ENCODE measurements at places on chromosomes 7 and 10.

GRCh38 chr7:131625817-131626372 lies 69.5 kb upstream of the PODXL start:
- no peaks in the 10 kb centered on the region for H3K4me1 ChIP-seq
- H3K4me3 ChIP-seq: no peak overlapping the region
- H3K27me3 ChIP-seq: no peaks in the 10 kb centered on the region
- H3K27ac ChIP-seq: no peak overlapping the region

DNA sequence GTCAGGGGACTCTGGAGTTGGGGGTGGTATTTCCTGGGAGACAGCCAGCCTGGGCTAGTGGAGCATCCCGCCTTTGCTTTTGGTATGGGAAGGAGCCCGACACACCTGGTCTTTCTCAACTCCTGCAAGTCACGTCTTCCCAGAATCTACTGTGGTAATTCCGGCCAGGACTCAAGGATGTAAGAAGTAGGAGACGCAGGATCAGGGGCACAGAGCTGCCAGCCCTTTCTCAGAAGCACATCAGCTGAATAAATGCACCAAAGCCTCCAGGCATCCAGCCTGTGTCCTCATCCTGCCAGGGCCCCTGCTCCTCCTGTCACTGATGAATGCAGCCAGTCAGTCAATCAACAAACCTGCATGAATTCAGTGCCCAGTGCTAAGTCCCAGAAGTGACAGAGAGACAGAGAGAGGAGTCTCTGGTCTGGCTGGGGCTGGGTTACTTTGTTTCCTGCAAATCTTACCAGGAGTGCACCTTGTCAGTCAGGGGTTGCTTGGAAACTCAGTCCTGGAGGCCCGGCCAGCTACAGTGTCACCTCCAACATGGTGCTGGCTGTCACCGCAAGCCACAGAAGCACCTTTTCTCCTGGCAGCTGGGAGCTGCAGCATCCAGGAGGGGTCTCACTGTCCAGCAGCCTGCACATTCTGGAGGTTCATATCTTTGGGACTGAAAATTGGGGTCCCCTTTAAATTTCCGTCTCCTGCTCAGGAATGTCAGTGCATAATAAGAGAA lies 101.8 kb downstream of the PTPRE start:
- no peaks in the 10 kb centered on the region for H3K27me3 ChIP-seq
- H3K4me1 ChIP-seq: peaks cover 12% of the 10 kb centered on the region
- DNase-seq: no peak
- H3K36me3 ChIP-seq: no peaks in the 10 kb centered on the region
- H3K4me3 ChIP-seq: no peak overlapping the region

- no peak for DNase-seq
- H3K27me3 ChIP-seq: no peaks in the 10 kb centered on the region
- no peaks in the 10 kb centered on the region for H3K36me3 ChIP-seq
- H3K4me1 ChIP-seq: no peaks in the 10 kb centered on the region
- no peak overlapping the region for H3K27ac ChIP-seq
- no peak overlapping the region for H3K4me3 ChIP-seq
Measured at GRCh38 chr7:18235819-18236218, 208.2 kb upstream of the PRPS1L1 start.

- peaks cover 38% of the 10 kb centered on the region for H3K27me3 ChIP-seq
- H3K4me1 ChIP-seq: no peaks in the 10 kb centered on the region
- DNase-seq: no peak
- no peak overlapping the region for H3K4me3 ChIP-seq
- H3K27ac ChIP-seq: no peak overlapping the region
Measured at GRCh38 chr7:45881759-45882464, 6.4 kb upstream of the IGFBP1 start.

DNA sequence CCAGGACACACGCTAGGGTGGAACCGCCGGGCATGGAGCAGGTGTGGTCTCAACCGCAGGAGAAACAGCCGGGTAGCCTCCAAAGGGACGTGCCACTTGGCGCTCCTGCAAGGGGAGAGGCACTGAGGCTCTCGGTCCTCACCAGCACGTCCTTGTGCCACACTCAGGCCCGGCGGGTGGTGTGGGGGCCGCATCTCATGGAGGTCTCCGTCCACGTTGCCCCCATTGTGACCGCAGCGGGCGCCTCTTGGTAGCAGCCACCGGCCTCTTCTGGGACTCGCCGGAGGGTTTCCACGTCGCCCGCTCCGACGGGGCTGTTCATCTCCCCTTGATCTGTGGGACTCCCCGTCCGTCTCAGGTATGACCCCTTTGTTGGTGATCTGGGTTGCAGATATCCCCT lies 49.2 kb upstream of the ELFN1 start:
- H3K27me3 ChIP-seq: peaks cover 31% of the 10 kb centered on the region
- H3K4me1 ChIP-seq: no peaks in the 10 kb centered on the region
- no peak overlapping the region for H3K4me3 ChIP-seq
- no peak for DNase-seq
- no peaks in the 10 kb centered on the region for H3K36me3 ChIP-seq

- no peak overlapping the region for H3K27ac ChIP-seq
- no peak for DNase-seq
- H3K4me1 ChIP-seq: peaks cover 7% of the 10 kb centered on the region
- H3K36me3 ChIP-seq: no peaks in the 10 kb centered on the region
- H3K27me3 ChIP-seq: peaks cover 47% of the 10 kb centered on the region
- H3K4me3 ChIP-seq: no peak overlapping the region
Measured at GRCh38 chr10:93081834-93082233, 8.1 kb downstream of the CYP26A1 start.

- H3K4me3 ChIP-seq: no peak overlapping the region
- H3K27ac ChIP-seq: no peak overlapping the region
- no peaks in the 10 kb centered on the region for H3K4me1 ChIP-seq
- DNase-seq: no peak
Measured at GRCh38 chr7:33854178-33854577, 51.2 kb upstream of the BMPER start.

GRCh38 chr7:121195874-121196273 lies 132.9 kb upstream of the WNT16 start:
- no peaks in the 10 kb centered on the region for H3K36me3 ChIP-seq
- H3K4me1 ChIP-seq: no peaks in the 10 kb centered on the region
- no peak for DNase-seq
- no peak overlapping the region for H3K4me3 ChIP-seq
- no peak overlapping the region for H3K27ac ChIP-seq

GRCh38 chr7:130269318-130269694 lies 2.6 kb downstream of the CPA2 start:
- peaks cover 15% of the 10 kb centered on the region for H3K27me3 ChIP-seq
- no peaks in the 10 kb centered on the region for H3K36me3 ChIP-seq
- H3K4me3 ChIP-seq: no peak overlapping the region
- no peak for DNase-seq
- no peak overlapping the region for H3K27ac ChIP-seq

DNA sequence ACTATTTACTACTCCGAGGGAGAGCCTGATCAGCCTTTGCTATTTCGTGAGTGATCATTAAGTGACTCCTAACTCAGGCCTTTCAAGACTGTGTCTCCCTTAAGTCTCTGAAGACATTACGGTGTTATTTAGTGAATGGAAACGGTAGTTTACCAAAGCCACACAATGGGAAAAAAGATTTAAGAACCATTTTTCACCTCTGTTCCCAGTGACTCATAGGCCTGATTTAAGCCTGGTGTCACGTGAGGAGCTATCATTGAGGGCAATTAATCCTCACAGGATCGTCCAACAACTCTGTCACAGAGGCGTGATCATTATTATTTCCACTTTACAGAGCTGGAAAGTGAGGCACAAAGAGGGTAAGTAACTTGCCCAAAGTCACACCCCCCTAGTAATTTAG lies 20.3 kb downstream of the C10orf90 start:
- H3K27ac ChIP-seq: no peak overlapping the region
- H3K36me3 ChIP-seq: no peaks in the 10 kb centered on the region
- no peaks in the 10 kb centered on the region for H3K4me1 ChIP-seq
- no peak overlapping the region for H3K4me3 ChIP-seq
- DNase-seq: no peak

DNA sequence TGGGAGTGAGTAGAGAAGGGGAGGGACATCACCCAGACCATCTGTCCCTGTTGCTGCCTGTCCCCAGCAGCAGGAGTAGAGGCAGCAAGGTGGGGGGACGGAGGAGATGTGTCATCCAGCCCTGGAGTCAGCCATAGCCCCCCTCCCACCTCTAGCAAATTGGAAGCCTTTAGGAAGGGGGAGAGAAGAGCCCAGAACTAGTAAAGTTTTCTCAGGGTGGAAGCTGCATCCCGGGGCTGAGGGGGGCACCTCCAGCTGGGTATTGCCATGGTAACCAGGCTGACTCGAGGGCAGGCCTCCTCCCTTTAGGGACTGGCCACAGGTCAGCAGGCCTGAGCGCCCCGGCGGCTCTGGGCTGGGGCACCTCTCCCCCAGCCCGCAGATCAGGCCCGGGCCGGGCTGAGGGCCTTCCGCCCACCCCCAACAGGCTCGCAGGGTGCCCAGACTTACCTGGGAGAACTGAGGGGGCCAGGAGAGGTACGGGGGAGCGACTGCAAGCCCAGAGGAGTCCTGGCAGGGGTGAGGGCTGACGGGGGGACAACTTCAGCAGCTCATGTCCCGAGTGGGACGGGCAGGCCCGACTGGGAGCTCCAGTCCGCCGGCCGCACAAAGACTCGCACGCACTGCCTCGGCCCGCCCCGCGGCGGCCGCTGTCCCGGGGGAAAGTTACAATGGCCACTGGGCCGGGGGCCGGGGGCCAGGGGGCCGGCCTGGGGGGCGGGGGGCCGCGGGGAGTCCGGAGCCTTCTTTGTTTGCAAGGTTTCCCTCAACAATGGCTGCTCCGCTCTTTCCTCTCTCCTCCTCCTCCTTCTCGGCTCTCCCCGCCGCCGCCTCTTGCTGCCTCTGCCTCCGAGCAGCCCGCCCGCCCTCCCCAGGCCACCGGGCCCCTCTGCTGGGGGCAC lies 6.0 kb downstream of the LDB1 start:
- H3K27ac ChIP-seq: peak overlapping the region; percentile 93

Data from stomach (tissue), 19 donors.